NCI-H2029 treated with DMSO at 0.1 percent for 48 hours (cell line): ENCODE measurements at places on chromosomes 3 and 15.

DNA sequence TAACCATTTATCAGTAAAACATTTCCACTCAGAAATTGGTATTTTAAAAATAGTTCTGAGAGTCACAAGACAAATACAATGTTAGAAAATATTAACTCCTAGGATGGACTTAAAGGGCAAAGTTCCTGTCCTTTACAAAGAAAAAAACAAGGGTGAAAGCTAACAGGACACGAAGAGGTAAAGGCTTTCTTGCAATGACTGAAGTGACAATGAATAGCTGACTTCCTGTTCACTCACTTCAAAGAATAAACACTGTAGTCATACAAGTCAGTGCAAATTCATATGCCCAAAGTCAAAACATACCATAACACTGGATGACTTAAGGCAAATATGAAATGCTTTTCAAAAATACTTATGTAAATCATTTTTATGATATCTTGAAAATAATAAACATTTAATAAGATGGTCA, 1389.8 kb upstream of the ALCAM start:
- DNase-seq: no peak

DNA sequence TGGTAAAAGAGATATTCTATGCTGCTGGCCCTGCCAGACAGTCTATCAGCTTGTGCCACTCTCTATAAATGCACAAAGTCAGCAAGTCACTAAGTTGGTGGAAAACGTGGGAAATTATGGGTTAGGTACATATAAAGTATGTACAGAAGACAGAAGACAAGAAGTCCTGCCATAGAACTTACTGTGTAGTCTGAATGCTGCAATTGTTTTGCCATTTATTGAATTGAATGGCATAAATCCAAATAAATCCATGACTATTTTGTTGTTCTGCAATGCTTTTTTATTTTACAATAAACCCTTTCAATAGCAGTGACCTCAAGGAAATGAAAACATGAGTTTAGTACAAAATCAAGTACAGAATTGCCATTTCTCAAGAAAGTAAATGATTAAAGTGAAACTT, 34.1 kb upstream of the TM4SF1 start:
- no peak for DNase-seq

DNA sequence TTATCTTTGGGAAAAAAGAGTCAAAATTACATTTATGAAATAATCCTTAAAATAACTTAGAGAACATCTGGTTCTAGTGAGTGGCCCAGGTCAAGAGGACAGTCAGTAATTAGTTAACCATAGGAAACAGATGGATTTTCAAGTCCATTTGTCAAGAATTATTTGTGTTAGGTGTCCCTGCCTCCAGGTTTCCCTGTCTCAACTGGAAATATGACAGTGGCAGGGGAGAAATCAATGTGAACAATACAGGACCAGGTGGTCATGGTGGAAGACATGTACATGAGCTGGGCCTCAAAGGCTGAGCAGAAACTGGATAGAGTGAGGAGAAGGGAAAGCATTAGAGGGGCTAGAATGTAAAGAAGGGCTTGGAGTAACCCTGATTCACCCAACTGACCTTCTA, 372.6 kb downstream of the VPS13C start:
- no peak for DNase-seq

DNA sequence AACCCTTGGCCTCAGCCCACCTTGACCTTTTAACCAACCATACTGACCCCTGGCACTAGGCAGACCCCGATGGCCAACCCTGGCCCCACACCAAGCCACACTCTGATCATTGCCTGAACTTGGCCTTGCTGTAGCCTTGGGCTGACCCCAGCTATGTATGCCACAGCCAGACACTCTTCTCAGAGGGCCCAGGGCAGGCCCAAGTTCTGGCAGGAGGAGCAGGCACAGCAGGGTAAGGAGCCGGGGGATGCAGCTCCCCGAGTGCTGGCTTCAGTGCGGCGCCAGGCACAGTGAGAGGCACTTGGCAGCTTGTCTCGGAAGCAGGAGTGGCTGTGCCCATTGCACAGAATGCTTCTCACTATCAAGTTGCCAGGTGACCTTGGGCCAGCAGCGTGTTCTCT, 22.3 kb downstream of the PRR20G start:
- DNase-seq: no peak

- no peak for DNase-seq
Measured at GRCh38 chr3:16013568-16013967, 160.9 kb upstream of the GALNT15 start.

- DNase-seq: no peak
Measured at GRCh38 chr3:34862456-34862855, 776.9 kb upstream of the ARPP21 start.

GRCh38 chr3:84904816-84905555, 53.8 kb upstream of the CADM2 start:
- peak; percentile 65 for DNase-seq

DNA sequence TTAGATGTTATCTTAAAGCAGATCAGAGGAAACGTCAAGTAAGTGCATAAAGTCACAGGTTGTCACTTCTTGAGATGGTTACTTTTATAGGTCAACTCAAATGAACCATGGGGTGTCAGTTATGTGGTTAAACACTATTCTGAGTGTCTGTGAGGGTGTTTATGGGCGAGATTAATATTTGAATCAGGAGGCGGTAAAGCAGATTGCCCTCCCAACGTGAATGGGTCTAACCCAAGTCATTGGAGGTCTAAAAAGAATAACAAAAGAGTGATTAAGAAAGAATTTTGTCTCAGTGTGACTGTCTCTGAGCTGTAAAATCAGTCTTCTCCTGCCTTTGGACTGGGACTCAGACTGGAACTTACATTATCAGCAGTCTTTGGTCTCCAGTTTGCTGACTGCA, 977.5 kb downstream of the NAALADL2 start:
- DNase-seq: no peak

DNA sequence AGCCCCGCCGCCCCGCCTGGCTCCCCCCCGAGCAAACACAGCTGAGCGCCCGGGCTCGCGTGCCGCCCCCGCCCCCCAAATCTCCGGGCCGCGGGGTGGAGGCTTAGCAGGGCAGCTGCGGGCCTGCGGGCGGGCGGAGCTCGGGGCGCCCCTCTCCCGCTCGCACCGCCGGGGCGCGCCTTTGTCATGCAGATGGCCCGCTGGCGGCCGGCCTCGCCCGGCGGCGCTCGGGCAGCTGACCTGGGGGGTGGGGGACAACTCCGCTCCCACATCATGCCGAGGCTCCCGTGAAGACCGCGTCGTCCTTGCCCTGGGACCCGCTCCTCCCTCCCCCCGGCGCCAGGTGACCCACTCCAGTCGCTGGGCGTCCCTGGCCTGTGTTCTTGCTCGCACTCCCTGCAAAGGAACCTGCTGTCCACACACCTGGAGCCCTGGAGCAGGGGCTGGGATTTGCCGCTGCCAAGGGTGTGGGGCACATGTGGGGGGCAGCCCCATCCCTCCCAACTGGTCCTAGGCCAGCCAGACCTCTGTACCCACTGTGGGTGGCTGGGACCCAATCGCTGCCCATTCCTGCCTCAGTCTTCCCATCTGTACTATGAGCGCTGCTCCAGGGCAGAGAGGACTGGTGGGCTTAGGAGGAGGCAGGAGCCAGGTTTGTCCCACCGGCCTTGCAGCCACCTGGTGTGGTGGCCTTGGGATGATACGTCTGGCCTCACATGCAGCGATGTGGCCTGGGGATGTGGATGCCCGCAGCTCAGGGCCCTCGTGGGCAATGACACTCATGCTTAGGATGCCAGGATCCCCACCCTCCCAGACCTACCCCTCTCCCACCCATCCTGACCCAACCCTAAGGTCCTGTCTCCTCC, 33.5 kb downstream of the DNAJB8 start:
- DNase-seq: no peak

DNA sequence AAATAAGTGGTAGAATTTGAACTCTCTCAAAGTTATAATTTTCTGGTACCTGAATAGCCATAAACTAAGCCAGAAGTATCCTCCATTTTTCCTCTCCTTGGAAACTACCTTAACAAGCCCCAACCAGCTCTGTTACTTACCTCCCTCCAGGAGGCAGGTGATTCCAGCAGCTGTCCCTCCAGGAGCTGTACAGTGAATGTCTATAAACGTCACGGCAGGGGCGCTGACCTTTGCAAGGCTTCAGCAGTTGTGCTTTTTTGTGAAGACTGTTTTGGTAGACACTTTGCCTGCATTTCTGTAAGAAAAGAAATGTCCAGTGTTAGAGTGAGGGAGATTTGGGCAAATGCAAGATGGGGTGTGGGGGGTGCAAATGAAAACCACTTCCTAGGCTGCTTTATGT, 67.2 kb downstream of the LEO1 start:
- no peak for DNase-seq

- peak; percentile 96 for DNase-seq
Measured at GRCh38 chr3:114319453-114319852, 25.6 kb downstream of the TIGIT start.

DNA sequence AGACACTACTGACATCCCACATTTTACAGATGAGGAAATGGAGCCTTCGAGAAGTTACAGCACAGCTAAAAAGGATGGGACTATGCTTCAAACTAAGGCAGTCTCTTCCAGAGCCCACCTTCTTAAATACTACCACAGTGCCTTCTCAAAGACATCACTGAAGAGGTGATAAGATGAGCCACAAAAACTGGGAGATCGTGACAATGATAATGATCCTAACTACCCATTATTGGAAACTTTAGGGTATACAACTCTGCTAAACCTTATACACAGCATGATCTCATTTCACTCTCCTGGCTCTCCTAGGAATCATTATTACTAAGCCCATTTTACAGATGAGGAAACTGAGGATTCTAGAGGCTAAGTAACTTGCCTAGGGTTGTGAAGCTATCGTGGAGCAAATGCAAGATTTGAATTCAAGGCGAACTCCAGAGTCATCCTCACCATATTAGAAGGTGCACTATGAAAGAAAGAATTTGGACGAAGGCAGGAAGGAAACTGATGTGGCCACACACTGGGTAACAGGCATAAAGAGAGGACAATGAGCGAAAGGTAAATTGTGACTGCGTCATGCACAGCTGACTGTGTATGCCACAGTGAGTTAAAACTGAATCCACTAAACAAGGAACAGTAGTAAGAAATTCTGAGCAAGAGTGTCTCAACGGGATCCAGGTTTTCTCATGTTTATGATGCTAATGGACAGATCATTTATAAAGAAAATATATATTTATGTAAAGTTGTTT, 55.4 kb downstream of the SUCLG2 start:
- no peak for DNase-seq

DNA sequence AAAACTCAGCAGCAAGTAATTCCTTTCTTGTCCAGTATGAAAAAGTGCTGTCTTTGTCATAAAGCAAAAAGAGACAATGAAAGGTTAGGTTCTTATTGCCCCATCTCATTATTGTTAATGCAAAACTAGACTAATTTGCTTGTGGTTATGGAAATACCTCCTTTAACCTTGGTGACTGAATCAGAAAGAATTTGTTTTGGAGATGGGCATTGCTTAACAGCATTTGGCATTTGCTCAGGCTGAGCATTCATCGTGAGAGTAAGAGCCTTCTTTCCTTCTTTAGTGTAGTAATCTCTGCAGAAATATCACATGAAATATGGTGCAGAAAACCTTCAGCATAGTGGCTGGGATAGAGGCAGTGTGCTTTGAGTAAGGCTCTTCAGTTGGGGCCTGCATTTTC, 103.1 kb downstream of the CNTN6 start:
- no peak for DNase-seq

DNA sequence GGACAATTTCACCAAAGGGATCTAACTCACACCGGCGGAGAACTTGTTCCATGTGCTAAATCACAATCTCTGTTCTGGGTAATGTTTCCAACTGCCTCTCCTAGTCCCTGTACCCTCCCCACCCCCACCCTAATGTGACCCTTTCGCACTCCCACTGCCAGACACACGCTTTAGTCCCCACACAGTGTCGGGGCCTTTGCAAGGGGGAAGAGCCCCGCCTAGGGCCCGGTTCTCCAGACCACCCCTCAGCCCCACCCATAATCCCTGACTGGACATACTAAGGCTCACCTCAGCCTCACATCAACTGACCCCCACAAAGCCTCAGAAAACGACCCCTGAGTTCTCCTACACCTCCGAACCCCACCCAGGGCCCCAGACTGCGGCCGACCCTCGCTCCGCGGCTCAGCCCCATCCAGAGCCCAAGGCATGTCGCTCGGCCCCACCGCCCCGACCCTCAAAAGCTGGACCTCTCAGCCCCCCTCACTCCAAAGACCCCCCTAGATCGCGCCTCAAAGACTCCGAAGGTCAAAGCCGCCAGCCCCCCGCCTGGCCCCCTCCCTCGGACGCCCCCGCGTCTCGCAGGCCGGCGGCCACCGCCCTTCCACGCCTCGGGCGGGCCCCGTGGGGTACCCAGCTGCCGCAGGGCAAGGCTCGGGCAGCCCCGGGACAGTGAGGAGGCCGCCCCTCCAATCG, 72.0 kb upstream of the MAP4 start:
- DNase-seq: peak; percentile 25

GRCh38 chr15:76787273-76787672, 117.9 kb downstream of the SCAPER start:
- DNase-seq: no peak

GRCh38 chr3:182914341-182914740, 66.0 kb downstream of the DCUN1D1 start:
- DNase-seq: no peak

DNA sequence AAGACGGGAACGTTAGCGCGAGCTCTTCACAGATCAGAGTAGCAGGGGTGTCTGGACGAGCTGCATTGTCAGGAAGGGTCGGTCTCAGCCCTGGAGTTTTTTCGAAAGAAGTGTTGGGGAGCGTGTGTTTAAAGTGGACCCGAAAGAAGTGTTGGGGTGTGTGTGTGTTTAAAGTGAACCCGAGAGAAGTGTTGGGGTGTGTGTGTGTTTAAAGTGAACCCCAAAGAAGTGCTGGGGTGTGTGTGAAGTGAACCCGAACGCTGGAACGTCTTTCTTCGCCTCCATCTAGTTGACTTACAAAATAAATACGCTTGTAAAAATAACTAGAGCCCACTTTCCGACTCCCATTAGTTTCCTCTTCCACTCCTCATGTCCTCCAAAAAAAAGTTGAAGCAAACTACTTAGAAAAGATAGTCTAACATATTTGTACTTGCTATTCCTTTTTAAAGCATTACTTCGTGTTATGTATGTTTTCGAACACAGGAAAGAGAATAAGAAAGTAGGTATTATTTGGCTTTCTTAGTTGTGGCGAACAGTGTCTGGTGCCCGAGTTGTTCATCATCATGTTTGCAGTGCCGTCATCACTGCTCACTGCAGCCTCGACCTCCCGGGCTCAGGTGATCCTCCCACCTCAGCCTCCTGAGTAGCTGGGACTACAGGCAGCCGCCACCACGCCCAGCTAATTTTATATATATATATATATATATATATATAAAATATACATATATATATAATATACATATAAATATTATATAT, 1.0 kb downstream of the LRCH3 start:
- DNase-seq: no peak

GRCh38 chr15:90576711-90577389, 47.1 kb downstream of the CRTC3 start:
- no peak for DNase-seq

GRCh38 chr15:94414916-94415315, 183.6 kb downstream of the MCTP2 start:
- DNase-seq: no peak

DNA sequence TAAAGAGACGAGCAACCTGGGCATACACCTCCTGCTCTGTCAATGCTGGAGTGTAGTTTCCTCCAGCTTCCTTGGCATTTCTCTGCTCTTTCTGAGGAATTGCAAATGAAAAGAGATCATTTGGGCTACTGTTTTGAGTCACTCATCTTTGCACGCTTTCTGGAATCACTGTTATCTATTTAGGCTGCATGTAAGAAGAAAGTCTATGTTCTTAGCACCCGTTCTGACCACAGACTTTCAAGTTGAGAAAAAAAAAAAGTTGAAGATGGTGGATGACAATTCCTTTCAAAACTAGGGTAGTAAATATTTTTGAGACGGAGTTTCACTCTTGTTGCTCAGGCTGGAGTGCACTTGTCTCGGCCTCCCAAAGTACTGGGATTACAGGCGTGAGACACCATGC, 41.3 kb downstream of the SIN3A start:
- no peak for DNase-seq

- DNase-seq: no peak
Measured at GRCh38 chr15:34582461-34583371, 735 bp downstream of the GOLGA8B start.
